A549 treated with AZD2906 at 1 μM for 4 hours (cell line): ENCODE measurements at places on chromosomes 12 and 14. TPM values are rescaled to one million over a fixed set of nuclear protein-coding genes. Genes with fewer than 3 reads are reported as not detected.

EML5 gene
- total RNA-seq, result 0.32 to 0.45 TPM (median 0.39 TPM) in 5 replicates

AMN1 gene
- total RNA-seq, result 8.1 to 12.0 TPM (median 9.0 TPM) in 5 replicates

KCNJ8 gene
- 0.22 to 0.33 TPM (median 0.24 TPM) in 5 replicates for total RNA-seq

REP15 gene
- 0.14 to 0.52 TPM (median 0.30 TPM) in 5 replicates for total RNA-seq

KRT78 gene
- total RNA-seq, result 0.04 to 0.13 TPM (median 0.07 TPM) in 5 replicates

GPR84 gene
- 0.05 to 0.11 TPM (median 0.08 TPM) in 3 of 5 replicates, not detected in the others for total RNA-seq

C14orf180 gene
- not detected in 5 replicates for total RNA-seq

GRIN2B gene
- total RNA-seq, result 3.0 to 4.9 TPM (median 4.2 TPM) in 5 replicates

WSCD2 gene
- not detected in 5 replicates for total RNA-seq

TMEM229B gene
- 0.17 to 0.32 TPM (median 0.19 TPM) in 5 replicates for total RNA-seq

PTPN21 gene
- 8.5 to 9.4 TPM (median 9.0 TPM) in 5 replicates for total RNA-seq

AVPR1A gene
- total RNA-seq, result 0.01 to 0.07 TPM (median 0.03 TPM) in 5 replicates

FOXG1 gene
- 0.09 to 0.22 TPM (median 0.19 TPM) in 5 replicates for total RNA-seq

NDRG2 gene
- total RNA-seq, result 2.5 to 3.8 TPM (median 2.6 TPM) in 5 replicates

SMIM41 gene
- total RNA-seq, result not detected in 5 replicates

ADAM21 gene
- total RNA-seq, result 0.02 to 0.03 TPM in 2 of 5 replicates, not detected in the others

RIPK3 gene
- not detected in 5 replicates for total RNA-seq

LMNTD1 gene
- total RNA-seq, result not detected in 5 replicates

YARS2 gene
- total RNA-seq, result 29.3 to 34.8 TPM (median 32.1 TPM) in 5 replicates

C12orf50 gene
- total RNA-seq, result 0.14 TPM in 1 of 5 replicates, not detected in the others

TMEM120B gene
- total RNA-seq, result 11.7 to 16.9 TPM (median 16.0 TPM) in 5 replicates

LGMN gene
- total RNA-seq, result 56.4 to 61.7 TPM (median 58.4 TPM) in 5 replicates

MMP19 gene
- total RNA-seq, result 0.35 to 0.85 TPM (median 0.39 TPM) in 5 replicates

HOXC4 gene
- total RNA-seq, result 2.0 to 3.3 TPM (median 2.6 TPM) in 5 replicates

CIDEB gene
- 0.12 to 0.26 TPM (median 0.23 TPM) in 5 replicates for total RNA-seq

IL22 gene
- total RNA-seq, result not detected in 5 replicates

ETFBKMT gene
- total RNA-seq, result 0.78 to 1.1 TPM (median 0.87 TPM) in 5 replicates

RPS6KL1 gene
- 0.23 to 0.49 TPM (median 0.40 TPM) in 5 replicates for total RNA-seq

IFT81 gene
- total RNA-seq, result 12.1 to 22.4 TPM (median 16.6 TPM) in 5 replicates

RD3L gene
- total RNA-seq, result not detected in 5 replicates

HDAC7 gene
- total RNA-seq, result 51.2 to 68.0 TPM (median 63.8 TPM) in 5 replicates

RBM25 gene
- 45.0 to 66.5 TPM (median 49.8 TPM) in 5 replicates for total RNA-seq

MON2 gene
- total RNA-seq, result 11.0 to 14.4 TPM (median 13.7 TPM) in 5 replicates

AKAP6 gene
- 0.31 to 0.55 TPM (median 0.45 TPM) in 5 replicates for total RNA-seq

KRT85 gene
- 0.05 to 0.10 TPM in 2 of 5 replicates, not detected in the others for total RNA-seq

SYCP3 gene
- total RNA-seq, result 0.10 to 0.13 TPM (median 0.13 TPM) in 3 of 5 replicates, not detected in the others

TMEM52B gene
- 0.05 to 0.25 TPM (median 0.19 TPM) in 4 of 5 replicates, not detected in the other for total RNA-seq

BICDL1 gene
- total RNA-seq, result 2.9 to 4.6 TPM (median 4.0 TPM) in 5 replicates

LLPH gene
- total RNA-seq, result 48.0 to 52.1 TPM (median 51.6 TPM) in 5 replicates

B4GALNT3 gene
- total RNA-seq, result 0.44 to 0.82 TPM (median 0.54 TPM) in 5 replicates

RERGL gene
- not detected in 5 replicates for total RNA-seq

OR4K13 gene
- not detected in 5 replicates for total RNA-seq

DTX3 gene
- 14.2 to 19.7 TPM (median 18.7 TPM) in 5 replicates for total RNA-seq

STRAP gene
- total RNA-seq, result 184 to 209 TPM (median 190 TPM) in 5 replicates

HOXC12 gene
- 0.03 TPM in 2 of 5 replicates, not detected in the others for total RNA-seq

OR6C2 gene
- not detected in 5 replicates for total RNA-seq

KRT80 gene
- 32.8 to 47.3 TPM (median 38.9 TPM) in 5 replicates for total RNA-seq

CDK4 gene
- 240 to 276 TPM (median 248 TPM) in 5 replicates for total RNA-seq

TMTC1 gene
- total RNA-seq, result 0.01 to 0.16 TPM (median 0.02 TPM) in 5 replicates

TAS2R31 gene
- 0.16 to 0.28 TPM (median 0.17 TPM) in 5 replicates for total RNA-seq

SLCO1A2 gene
- total RNA-seq, result 0.17 TPM in 1 of 5 replicates, not detected in the others

PLD4 gene
- total RNA-seq, result 0.05 to 0.15 TPM (median 0.09 TPM) in 5 replicates

DLK1 gene
- total RNA-seq, result 0.17 to 0.41 TPM (median 0.26 TPM) in 5 replicates

SELPLG gene
- total RNA-seq, result 0.79 to 1.1 TPM (median 0.94 TPM) in 5 replicates

TPI1 gene
- 1,494 to 1,665 TPM (median 1,624 TPM) in 5 replicates for total RNA-seq

ERP27 gene
- total RNA-seq, result not detected in 5 replicates
